ENCODE measurements at places on chromosomes 7 and 10.

DNA sequence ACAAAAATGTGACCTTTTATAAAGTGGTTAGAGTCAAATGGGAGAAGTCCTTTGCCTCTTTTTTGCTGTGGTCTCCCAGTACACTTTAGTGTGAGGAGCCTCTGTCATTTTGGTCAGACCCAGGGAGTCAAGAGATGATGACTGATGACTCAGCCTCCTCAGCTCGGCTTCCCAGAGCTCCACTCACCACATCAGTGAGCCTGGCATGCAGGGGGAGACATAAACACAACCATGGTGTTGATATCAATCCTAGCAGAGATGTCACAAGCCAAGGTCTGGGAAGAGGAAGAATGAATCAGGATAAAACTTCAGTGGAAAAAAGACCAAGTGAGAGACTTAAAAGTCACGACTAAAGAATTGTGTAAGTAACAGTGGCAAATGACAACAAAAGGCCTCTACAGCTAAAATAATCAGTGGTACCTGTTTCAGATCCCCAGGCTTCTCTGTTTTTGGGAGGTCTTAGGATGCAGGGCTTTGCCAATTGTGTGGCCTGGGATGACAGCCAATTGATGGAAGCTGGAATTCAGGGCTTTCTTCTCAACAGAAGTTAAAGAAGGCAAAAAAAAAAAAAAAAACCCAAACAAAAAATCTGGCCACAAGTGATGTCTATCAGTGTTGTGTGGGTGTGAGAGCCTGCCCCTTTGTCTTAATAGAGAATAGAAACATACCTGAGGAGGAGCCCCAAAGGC is 50.2 kb downstream of the TFAM start:
- no peak for DNase-seq

GRCh38 chr10:71397296-71398212 is 834 bp downstream of the CDH23 start:
- no peak for DNase-seq

- DNase-seq = no peak
Measured at GRCh38 chr10:113243311-113243710, 293.3 kb downstream of the TCF7L2 start.

- no peak for DNase-seq
Measured at GRCh38 chr10:75548356-75548755, 116.9 kb downstream of the LRMDA start.

- DNase-seq = no peak
Measured at GRCh38 chr7:33423646-33424020, 294.3 kb downstream of the BBS9 start.

DNA sequence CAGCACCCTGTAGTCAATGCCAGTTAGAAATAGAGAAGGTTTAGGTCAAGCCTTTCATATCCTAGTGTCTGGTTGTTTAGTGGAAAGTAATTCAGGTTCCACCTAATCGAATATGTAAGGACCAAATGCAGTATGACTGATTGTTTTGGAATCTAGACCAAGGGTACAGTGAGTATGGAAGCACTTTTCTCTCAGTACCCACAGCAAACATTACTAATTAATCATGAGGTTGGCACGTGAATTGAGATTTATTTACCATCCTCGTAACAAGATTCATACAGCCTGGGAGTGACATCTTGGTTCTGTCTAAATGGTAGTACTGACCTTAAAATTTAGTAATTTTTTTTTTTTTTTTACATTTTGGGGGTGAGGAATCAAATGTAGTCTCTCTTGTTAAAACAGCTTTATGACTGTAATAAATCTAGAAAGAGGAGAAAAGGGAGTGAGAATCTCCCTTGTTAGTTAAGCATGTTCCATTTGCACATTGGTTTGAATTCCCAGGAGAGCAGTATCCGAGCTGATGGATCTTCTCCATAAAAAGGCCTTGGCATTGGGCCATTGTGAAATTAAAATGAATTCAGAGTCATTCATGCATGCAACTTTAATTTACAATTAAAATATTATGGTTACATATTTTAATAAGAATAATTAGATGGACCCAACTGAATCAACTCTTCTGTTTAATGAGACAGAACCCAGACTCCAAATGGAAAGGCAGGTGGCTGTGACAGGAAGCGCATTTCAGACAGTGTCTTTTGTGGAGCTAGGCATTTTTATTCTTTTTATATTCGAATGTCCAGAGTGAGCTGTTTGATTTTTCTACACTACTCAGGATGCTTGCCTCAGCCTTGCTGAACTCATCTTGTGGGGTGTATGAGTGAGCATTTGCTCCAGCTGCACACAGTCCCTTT is 57.6 kb downstream of the SNX10 start:
- DNase-seq = no peak

- no peak for DNase-seq
Measured at GRCh38 chr7:133958822-133959221, 168.3 kb upstream of the LRGUK start.

GRCh38 chr7:157664871-157665633 is 328.2 kb downstream of the DNAJB6 start:
- DNase-seq = no peak

DNA sequence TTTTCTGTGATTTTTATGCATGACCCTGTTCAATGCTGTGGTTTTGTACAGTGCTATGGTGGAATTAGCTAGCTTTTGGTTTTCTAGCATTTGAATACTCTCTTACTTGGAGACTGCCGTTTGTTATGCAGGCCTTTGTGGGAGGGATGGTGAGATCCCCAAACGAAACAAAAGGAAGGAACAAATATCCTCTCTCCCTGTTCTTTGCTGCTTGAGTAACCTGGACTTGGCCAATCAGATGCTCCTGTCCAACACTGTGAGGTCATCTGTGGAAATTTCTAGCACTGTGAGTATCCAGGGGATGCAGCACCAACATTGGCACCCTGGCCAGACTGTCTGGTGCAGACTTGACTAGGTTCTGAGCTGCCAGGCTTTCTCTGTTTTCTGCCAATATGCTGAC is 314.4 kb downstream of the ANKRD30A start:
- DNase-seq = no peak

DNA sequence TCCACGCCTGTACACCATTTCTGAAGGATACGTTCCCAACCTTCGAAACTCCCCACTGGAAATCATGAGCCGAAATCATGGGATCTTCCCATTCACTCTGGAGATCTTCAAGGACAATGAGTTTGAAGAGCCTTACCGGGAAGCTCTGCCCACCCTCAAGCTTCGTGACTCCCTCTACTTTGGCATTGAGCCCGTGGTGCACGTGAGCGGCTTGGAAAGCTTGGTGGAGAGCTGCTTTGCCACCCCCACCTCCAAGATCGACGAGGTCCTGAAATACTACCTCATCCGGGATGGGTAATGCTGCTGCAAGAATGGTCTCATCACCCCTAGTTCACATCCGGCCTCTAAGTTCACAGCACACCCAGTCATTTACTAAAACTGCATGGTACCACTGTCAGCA is 30.3 kb downstream of the PLA2G12B start:
- DNase-seq = no peak

GRCh38 chr7:2411815-2412586 is 8.6 kb downstream of the CHST12 start:
- DNase-seq = no peak

GRCh38 chr10:16234916-16235315 is 201.9 kb upstream of the PTER start:
- DNase-seq = no peak

DNA sequence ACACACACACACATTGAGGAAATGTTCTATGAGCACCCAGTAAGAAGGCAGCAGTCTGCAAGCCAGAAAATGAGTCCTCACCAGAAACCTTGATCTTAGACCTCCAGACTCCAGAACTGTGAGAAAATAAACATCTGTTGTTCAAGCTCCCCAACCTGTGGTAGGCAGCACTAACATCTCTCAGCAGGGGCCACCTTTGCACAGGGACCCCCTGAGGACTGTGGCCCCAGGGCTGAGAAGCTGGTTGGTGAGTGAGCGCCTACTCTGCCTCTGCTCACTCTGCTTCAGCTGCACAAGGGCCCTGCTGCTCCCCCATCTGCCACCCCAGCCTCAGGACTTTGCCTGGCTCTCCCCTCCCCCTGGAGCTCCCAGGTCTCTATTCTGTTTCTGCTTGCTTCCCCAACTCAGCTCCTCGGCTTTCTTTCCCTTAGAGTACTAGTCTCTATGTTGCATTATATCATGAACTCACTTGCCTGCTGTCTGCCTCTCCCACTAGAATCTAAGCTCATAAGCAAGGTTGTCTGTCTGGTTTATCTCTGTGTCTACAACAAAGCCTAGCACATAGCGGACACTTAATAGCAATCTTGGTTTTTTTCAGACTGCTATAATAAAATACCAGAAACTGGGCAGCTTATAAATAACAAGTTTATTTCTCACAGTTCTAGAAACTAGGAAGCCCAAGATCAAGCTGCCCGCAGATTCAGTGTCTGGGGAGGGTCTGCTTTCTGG is 40.4 kb upstream of the PRLHR start:
- DNase-seq = no peak

GRCh38 chr7:76133839-76134238 is 67.9 kb upstream of the SRRM3 start:
- no peak for DNase-seq

DNA sequence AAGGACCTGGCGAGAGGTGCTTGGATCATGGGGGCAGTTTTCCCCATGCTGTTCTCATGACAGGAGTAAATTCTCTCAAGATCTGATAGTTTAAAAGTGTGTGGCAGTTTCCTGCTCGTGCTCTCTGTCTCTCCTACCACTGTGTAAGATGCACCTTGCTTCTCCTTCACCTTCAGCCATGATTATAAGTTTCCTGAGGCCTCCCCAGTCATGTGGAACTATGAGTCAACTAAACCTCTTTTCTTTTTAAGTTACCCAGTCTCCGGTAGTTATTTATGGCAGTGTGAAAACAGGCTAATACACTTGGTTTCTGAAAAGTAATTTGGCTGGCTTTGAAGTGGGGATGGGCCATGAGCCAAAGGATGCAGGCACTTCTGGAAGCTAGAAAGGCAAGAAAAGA is 268.0 kb upstream of the KAT6B start:
- DNase-seq = no peak

DNA sequence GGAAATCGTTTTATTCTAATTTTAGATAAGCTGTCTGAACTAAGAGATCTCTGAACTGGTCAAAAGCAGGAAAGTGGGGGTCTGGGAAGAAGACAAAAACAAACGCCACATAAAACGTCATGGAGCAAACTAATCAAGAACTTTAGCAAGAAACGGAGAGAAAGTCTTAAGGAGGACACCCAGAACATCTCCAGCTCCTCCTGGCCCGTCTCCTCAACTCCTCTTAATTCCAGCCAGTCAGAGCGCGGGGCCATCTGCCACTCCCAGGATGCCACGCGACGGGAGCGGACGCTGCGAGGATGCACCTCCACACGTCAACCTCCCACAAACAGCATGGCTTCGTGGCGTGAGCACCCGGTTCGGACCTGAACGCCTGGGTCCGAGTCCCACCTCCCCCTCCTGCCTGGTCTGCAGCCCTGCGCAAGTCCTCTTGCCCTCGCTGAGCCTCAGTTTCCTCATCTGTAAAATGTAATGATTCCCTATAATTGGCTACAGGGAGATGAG is 598 bp downstream of the MMS19 start:
- DNase-seq = peak; percentile 43

- no peak for DNase-seq
Measured at GRCh38 chr7:16982640-16983350, 101.0 kb upstream of the AGR3 start.

DNA sequence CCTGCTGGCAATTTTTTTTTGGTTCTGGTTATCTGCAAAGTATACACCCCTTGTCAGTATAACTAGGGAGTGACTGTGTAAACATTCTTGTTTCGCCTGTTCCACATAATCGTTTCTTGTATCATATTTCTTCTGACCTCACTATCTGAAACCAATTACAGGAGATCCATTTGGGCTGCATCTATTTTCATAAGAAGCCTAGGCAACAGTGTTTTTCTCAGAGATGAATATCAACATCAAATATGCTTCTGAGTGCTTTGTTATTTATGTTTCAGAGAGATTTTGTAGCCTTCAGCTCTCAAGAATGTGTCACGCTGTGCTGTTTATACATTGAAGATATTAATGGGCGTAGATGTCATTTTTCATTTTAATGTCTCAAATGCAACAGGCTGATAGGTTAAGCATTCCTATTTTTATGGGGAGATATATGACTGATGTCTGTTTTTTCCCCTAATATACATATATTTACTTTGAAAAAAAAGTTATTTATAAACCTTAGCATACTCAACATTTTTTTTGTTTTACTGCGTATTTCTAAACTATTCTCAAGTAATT is 115.5 kb downstream of the FOXP2 start:
- no peak for DNase-seq

DNA sequence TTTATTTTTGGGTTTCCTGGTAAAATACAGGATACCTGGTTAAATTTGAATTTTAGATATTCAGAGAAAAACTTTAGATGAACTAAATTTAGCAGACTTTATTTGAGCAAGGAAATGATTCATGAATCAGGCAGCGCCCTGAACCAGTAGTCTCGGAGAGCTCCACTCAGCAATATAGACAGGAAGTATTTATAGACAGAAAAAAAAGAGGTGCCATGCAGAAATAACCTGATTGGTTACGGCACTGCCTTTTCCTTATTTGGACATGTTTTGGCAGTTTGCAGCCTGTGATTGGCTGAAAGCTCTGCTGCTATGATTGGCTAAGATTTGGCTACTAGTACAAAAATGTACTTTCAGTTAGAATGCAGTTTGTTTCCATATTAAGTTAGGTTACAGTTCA is 198.3 kb upstream of the DKK1 start:
- no peak for DNase-seq

GRCh38 chr7:127654404-127655394 is 2.7 kb downstream of the SND1 start:
- no peak for DNase-seq

DNA sequence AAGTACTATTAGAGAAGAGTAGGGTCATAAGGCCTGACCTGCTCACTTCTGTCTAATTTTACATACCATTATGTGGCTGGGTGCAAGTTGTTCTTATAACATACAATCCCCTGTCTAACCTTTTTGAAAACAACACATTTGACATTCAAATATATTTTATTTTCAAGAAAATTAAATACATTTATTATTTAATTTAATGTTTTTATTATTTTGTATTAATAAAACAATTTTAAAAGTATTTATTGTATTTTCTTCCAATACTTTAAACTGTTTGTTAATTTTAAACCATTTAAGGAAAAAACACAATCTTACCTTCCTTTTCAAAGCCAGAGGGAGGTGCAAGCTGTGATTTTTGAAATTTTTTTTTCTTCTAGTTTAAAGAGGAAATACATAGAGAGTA is 232.8 kb downstream of the KCND2 start:
- DNase-seq = no peak

GRCh38 chr10:132271458-132272230 is 36.1 kb downstream of the STK32C start:
- DNase-seq = no peak

DNA sequence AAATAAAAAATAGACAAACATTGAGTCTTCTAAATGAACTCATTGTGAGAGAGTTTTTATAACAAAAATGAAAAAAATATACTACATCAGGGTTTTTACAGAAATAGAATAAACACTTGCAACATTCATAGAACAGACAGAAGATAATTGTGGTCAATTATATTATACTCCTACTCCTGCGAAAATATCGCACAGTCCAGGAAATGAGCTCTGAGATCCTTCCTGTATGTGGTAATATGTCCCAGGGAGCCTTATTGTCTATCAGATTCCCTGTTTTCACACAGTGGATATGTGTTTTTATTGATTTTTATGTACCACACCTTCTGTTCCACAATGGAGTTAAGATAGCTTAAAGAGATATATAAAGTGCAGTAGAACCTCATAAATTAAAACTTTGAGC is 27.5 kb upstream of the RELN start:
- no peak for DNase-seq
